Stimulated activated CD4-positive, alpha-beta T cell treated with anti-CD3 and anti-CD28 coated beads, Interleukin-15, amount 100 ng/mL, for 24 hours (primary cell): ENCODE measurements at places on chromosomes 3 and 15.

DNA sequence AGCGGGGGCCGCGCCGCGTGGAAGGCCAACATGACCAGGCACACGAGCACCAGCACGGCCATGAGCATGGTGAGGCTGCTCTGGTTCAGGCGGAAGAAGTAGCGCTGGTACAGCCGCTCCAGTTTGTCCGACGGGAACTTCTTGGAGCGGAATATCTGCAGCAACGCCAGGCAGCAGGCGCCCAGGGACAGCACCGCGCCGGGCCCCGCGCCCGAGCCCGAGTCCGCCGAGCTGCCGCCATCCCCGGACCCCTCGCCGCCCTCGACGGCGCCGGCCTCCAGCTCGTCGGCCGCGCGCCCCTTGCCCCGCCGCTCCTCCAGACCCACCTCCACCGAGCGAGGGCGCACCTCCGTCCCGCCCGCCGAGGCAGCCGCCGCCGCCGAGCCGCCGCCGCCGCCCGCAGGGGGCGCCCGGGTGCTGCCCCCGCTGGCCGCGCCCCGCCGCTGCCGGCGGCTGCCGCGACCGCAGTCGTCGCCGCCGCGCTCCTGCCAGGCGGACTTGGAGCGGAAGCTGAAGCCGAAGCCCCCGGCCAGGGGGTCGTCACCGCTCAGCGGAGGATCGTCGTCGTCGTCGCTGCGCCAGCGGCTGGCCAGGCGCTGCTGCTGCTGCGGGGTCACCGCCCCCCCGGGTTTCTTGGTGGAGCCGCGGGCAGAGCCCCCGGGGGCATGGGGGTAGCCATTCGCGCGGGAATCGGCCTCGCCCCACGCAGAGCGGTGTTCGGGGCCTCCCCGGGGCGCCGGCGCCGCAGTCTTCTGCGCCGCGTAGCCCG lies 957 bp downstream of the ADCY5 start:
- peak; percentile 62 for DNase-seq

DNA sequence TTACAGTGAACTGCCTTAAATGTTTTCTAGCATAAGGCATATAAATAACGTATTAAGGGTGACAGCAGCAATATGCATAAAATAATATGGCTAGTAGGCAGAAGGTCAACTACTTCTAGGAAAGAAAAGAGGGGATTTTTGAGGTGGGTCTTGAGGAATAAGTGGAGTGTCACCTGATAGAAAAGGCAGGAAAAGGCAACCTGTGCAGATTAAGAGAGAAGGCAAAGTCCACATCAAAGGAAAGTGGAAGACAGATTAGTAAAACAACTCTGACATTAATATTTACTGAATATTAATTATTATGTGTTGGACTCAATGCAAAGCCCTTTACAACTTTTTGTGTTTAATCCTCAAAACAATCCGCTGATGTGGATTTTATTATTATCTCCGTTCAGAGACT lies 2.8 kb downstream of the THOC7 start:
- no peak for DNase-seq

DNA sequence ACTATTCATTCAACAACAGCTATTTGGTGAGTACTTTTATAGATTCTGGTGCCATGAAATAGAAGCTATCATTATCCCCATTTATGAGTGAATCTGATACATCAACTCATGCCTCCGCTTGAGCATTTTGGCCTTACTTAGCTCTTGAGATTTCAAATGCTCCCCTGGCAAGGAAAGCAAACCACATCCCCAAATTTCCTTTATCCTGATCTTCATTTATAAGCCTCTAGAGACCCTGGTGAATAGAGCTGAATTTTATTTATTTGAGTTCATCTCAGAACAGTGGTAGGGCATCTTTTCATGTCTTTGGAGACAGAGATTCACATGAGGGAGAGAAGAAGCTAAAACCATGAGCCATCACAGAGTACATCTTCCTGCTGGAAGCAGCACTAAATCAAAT lies 317.2 kb downstream of the SLC9A9 start:
- DNase-seq = no peak

DNA sequence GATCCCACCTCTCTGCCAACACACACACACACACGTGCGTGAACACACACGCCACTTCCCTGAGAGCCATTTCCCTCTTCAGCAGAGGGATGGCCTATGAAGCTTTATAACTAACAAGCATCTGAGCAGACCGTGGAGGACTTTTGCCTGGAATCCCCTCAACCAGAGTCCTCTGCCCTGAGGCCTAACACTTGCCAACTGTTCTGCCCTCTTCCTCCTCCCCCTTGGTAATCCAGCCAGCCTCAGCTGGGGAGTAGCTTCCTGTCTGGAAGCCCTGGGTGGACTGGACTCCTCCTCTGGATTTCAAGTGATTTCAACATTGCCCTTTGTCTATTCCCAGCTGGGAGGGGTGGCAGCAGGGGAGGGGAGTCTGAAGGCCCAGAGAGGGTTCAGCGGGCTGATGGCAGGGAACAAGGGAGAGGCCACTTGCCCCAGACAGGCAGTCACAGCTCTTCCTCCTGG lies 68.4 kb upstream of the HACD2 start:
- DNase-seq = no peak

GRCh38 chr3:136409549-136409948 lies 159.4 kb downstream of the PCCB start:
- DNase-seq = no peak

GRCh38 chr3:16366581-16366980 lies 101.6 kb downstream of the OXNAD1 start:
- DNase-seq = no peak

- no peak for DNase-seq
Measured at GRCh38 chr15:44738340-44738984, 2.1 kb downstream of the TRIM69 start.

DNA sequence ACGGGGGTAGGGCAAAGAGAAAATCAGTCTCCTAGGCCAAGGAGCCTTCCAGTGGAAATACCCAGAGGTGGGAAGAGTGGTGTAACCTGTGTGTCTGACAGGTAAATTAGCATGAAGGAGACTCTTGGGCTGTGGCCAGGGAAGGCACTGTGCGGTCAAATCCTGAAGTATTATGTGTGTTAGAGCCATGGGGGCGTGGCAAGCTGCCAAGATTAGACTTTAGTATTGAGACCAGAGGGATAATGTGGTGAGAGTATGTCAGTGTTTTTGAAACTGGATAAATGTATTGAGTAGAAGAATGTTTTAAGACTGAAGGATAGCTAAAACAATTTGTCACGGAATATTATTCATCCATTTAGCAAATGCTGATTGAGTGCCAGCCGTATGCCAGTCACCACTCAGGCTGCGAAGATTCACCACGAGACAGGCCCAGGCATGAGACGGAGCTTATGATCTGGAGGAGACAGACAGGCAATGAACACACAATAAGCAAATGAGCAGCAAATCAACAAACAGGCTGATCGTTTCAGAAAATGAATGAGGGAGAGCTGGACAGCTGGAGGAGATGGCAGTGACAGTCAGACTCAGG lies 445.9 kb downstream of the MCTP2 start:
- DNase-seq = no peak

GRCh38 chr3:42935472-42935871 lies 29.5 kb downstream of the ZNF662 start:
- DNase-seq = no peak

DNA sequence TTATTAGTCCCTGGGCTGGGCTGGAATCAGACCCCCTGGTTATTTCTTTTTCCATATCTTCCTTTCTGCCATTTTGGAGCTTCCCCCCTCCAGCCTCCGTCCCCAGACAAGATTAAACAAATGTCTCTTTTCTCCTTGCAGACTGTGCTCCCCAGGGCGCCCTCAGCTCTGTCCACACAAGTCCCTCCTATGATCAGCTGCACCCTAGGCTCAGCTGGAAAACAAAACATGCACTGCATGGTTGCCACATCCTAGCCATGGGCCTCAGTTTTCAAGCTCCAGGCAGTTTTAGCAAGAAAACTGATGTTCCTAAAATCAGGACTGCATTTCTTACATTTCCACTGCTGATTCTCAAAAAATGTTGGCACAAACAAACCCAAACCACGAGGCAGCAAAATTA lies 23.5 kb upstream of the RFTN1 start:
- DNase-seq = no peak

DNA sequence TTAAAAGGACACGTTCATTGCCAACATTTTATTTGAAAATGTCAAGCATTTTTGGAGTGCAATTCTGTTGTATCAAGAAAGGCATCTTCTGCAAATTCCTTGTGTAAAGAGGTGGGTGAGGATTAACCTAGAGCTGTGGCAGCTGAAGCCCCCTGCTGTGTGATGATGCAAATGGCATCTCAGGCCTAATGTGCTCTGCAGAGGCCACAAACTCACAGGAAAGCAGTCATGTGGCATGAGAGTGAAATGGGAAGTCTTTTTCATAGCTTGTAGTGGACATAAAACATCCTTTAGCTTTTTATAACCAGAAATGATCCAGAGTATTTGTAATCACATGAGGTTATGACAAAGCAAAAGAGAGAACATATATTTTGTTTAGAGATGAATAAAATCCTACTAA lies 6.4 kb downstream of the CADM2 start:
- no peak for DNase-seq
